ENCODE measurements at places on chromosomes 4 and X. TPM values are rescaled to one million over a fixed set of nuclear protein-coding genes. Genes with fewer than 3 reads are reported as not detected.

GRCh38 chrX:131675596-131676194 is 131.8 kb downstream of the OR13H1 start:
- no peak for DNase-seq

DNA sequence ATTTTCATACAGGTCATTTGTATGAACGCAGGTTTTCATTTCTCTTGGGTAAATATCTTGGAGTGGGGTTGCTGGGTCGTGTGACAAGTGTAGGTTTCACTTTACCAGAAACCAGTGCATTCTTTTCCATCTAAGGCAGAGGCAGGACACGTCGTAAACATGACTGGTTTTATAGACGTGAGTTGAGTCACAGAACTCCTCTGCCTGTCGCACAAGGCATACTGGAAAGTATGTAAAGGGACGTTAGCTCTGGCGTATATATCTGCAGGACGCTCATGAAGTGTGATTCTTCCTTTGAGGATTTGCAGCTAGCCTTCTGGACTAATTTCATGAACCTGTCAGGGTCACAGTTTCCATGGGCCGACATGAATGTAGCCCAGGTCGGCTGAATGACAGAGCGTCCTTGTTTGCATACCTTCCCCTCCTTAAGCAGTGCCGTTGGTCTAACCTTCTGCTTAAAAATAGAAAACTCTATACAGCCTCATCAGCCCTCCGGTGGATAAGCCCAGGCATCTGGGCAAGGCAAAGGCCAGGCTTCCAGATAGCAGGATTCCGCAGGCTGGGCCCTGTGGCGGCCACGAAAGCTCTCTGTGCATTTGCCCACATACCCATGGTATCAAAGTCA is 106.0 kb downstream of the GPR143 start:
- DNase-seq: no peak

DNA sequence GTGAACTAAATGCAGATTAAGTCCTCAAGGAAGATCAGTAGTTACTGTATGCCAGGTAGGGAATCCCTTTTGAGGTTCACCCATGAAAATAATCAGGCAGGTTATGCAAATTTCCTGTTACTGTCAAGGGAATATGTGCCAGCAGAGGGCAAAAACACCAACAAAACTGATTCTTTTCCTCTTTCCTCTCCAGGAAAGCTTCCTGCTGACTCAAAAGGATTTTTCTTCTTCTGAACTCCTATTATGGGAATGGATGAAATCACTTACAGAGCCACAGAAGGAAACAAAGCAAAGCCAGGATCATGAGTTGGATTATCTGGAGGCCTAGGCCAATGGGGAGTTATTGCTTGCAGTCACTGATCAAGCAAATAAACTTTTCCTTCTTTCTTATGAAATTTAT is 49.7 kb downstream of the TMPRSS11F start:
- no peak for DNase-seq

- no peak for DNase-seq
Observed at GRCh38 chrX:70322784-70323183, 32.9 kb downstream of the KIF4A start.

DNA sequence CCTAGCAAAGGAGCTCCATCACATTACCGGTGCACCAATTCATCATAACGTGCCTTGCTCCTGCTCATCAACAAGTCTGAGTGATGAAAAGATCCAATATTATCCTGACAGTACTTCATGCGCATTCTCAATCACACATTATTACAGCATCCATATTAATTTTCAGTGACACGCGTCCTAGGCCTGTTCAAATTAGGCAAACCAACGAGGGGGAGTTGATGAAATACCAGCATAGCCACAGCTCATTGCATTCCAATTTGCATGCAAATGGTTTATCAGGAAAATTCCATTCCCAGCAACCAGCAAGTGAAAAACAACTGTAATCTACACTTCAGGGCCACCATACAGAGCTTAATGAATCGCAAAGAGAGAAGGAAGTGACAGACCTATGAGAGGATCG is 236.9 kb downstream of the DCLK2 start:
- no peak for DNase-seq

DNA sequence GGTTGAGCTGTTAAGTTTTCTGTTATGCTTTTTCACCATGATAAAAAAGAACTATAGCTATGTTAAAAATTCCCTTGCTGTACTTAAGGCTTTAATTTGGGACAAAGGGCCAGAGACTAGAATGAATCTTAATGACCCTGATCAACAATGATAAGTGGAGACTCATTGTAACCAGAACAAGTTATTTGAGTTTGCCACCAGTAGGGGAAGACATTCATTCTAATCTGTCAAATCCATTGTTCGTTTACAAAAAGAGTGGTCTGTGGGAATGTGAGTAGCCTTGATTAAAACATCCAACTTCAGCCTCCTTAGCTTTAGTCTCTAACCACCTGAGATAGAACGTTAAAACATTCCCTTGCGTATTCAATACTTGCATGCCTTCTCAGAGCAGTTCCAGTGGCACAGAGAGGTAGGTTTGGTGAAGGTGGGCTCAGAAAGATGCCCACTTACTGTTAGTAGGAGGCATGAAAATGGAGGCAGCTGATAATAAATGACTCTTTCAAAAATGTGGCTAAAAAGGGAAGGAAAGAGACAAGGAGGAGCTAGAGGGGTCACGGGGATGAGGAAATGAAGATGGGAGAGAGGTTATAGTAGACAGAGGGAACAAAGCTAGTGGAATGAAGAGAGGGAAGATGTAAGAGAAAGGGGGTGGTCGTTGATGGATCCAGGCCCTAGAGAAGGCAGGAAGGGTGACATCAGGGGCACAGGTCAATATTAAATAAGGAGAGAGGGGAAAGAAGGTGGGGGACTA is 66.2 kb downstream of the EGF start:
- no peak for DNase-seq

- no peak for DNase-seq
Observed at GRCh38 chr4:139828966-139829664, 163.5 kb downstream of the MGST2 start.

GRCh38 chrX:118108304-118108703 is 8.3 kb downstream of the KLHL13 start:
- no peak for DNase-seq

RHOXF1 gene
- total RNA-seq: not detected

NLGN3 gene
- total RNA-seq: 1.5 TPM

Measured in aorta (tissue), 5 donors.